ENCODE measurements at places on chromosomes 6 and 20.

GRCh38 chr20:55070001-55070400 lies 594.6 kb downstream of the DOK5 start:
- no peak for DNase-seq

DNA sequence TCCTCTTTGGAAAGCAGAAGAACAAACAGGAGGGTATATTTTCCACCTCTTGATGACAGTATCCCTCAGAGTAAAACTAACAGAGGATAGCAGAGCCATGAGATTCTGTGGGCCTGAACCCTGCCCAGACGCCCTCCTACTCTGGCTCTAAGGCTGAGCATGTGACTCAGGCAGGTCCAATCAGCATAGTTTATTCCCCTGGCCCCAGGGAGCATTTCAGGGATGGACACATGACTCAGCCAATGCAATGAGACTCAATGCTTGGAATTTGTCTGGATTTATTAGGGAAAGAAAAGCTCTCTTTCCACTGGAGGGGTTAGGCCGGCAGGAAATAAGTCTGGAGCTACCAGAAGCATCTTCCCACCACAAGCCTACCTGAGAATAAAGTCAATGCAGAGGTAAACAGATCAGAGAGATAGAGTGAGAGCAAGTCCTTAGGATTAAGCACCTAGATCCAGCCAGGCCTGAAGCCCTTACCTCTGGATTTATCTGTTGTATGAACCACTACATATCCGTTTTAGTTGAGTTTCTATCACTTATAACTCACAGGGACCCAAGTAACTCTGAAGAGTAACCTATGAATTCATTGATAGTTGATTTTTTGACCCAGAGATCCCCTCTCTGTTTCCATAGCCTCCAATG lies 68.2 kb upstream of the EYA2 start:
- no peak for DNase-seq

DNA sequence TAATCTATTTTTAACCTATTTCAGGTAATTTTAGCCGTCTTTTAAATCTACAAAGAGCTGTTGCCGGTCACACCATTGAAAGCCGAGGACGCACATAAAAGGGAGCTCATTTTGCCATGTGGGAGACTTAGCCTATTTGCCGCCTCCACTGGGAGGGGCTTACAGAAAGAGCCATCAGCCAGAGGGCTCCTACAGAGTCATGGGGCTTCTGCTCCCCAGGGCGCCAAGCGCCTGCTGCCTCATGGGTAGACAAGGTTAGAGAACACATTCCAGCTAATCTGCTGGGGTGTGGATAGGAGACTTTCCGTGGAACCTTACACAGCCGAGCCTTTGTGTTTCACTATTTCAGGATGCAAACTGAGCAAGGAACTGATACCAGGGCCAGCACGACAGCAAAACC lies 12.6 kb downstream of the PCMTD2 start:
- no peak for DNase-seq

- DNase-seq: no peak
These were observed 52.8 kb upstream of the FILIP1 start for GRCh38 chr6:75546381-75546780.

- no peak for DNase-seq
These were observed 972 bp downstream of the RNF8 start for GRCh38 chr6:37354526-37355384.

DNA sequence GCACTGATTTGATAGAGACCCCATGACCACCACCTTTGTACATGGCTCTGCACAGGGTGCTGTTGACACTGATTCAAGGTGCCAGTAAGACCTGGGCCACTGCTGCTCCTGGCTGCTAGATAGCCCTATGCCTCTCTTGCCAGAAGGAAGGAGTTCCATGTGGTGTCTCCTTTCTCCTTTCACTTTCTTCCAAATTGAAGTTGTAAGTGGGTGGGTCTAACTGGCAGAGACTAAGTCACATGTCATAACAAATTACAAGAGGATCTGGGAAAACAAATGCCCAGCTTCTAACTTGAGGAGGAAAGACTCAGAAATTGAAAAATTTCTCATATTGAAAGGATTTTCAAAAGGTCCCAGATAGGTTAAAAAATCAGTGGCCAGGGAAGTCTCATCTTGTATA lies 116.8 kb downstream of the TFAP2B start:
- no peak for DNase-seq

DNA sequence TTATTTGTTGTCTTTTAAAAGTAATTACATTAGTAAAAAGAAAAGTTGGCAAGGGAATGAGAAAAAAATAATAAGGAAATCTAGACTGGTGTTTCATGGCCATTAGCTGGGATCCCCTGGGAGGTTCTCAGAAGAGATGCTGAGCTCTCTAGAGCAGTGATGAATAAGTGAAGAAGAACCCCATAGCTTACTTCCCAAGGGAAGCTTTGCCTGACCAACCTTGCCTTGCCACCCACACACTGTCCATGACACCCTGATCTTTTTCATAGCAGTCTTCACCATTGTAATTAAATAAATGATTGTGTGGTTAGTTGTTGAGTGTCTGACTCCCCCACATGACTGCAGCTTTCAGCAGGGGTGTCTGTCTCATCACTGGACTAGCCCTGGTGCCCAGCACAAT lies 5.9 kb downstream of the C6orf163 start:
- no peak for DNase-seq

DNA sequence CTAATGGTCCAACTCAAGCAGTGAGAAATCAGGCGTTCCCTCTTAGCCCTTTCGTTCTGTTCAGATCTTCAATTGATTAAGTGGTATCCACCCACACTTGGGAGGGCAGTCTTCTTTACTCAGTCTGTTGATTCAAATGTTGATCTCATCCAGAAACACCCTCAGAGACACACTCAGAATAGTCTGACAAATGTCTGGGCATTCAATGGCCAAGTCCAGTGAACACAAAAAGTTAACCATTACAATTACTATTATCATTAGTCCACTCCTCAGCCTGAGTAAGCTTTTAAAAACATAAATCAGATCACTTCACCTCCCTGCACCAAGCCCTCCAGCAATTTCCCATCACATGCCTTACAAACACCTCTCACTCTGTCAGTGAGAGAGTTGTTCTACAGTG lies 423.2 kb downstream of the RFPL4B start:
- DNase-seq: no peak

Measured in cortex of kidney (tissue), 1 donor.